ENCODE measurements at places on chromosomes 5 and 9.

GRCh38 chr5:10248378-10249260, 1.1 kb downstream of the ATPSCKMT start:
- no peak for DNase-seq

DNA sequence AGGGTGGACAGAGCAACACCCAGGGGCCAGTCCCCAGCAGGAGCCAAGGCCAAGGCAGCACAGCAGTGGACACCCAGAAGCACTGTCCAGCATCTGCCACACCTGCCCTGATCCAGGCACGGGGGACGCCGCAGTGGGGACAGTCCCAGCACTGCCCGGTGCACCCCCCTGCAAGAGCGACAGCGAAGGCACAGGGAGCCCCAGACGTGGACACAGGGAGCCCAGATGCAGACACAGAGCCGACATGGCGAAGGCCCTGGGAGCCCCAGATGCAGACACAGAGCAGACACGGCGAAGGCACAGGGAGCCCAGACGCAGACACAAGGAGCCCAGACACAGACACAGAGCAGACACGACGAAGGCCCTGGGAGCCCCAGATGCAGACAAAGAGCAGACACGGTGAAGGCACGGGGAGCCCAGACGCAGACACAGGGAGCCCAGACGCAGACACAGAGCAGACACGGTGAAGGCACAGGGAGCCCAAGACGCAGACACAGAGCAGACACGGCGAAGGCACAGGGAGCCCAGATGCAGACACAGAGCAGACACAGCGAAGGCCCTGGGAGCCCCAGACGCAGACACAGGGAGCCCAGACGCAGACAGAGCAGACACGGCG, 4.3 kb downstream of the ANAPC2 start:
- DNase-seq, result no peak

- DNase-seq, result no peak
Observed at GRCh38 chr9:89274838-89275237, 36.2 kb upstream of the CKS2 start.

- no peak for DNase-seq
Observed at GRCh38 chr9:34948451-34948850, 9.6 kb upstream of the PHF24 start.

DNA sequence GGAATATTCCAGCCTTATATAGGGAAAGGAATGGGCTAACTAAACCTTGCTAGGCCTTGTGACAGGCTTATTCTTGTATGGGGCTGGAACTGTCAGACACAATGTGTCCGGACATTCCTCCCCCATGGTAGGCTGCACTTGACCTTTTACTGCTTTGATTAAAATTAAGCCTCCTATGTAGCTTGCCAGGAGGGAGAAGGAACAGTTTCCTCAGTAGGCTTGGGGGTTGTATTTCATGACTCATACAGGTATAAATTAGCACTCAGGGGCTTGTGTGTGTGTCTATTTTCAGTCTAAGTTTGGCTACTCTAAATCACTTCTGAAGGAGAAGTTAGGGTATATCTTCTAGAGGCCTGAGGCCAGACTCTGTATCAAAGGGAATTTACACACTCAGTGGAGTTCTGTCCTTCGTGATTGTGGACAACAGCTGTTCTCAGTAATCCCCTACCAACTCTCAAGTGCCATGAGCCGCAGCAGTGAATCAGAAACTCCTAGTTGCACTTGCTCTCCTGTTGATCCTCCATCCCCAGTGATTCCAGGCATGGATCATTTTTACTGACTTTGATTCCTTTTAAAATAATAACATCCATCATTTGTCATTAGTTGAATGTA, 16.4 kb downstream of the ADAMTS16 start:
- no peak for DNase-seq

- no peak for DNase-seq
Observed at GRCh38 chr5:122029818-122030217, 48.2 kb downstream of the LOX start.

- DNase-seq, result no peak
Observed at GRCh38 chr5:59296317-59297264, 596.9 kb downstream of the PDE4D start.

- DNase-seq, result peak; percentile 93
Observed at GRCh38 chr5:98771382-98772109, 1.9 kb upstream of the RGMB start.

- DNase-seq, result no peak
Observed at GRCh38 chr5:113047733-113048652, 71.4 kb downstream of the DCP2 start.

DNA sequence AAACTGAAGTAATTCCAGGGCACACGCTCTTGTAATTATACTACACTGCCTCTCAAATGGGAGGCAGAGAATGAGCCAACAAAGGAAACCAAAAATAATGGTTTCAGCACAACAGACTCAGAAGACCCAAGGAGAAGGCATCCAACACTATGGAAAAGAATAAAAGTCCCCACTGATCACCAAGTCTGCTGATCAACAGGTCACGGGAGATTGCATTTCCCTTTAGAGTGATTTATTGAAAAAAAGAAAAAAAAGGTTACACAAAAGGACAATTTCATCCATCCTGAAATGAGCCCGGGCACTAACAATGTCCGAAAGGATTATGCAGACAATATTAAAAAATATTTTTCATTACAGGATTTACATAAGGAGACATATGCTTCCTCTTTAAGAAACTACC, 28.8 kb downstream of the MYO10 start:
- DNase-seq, result no peak

DNA sequence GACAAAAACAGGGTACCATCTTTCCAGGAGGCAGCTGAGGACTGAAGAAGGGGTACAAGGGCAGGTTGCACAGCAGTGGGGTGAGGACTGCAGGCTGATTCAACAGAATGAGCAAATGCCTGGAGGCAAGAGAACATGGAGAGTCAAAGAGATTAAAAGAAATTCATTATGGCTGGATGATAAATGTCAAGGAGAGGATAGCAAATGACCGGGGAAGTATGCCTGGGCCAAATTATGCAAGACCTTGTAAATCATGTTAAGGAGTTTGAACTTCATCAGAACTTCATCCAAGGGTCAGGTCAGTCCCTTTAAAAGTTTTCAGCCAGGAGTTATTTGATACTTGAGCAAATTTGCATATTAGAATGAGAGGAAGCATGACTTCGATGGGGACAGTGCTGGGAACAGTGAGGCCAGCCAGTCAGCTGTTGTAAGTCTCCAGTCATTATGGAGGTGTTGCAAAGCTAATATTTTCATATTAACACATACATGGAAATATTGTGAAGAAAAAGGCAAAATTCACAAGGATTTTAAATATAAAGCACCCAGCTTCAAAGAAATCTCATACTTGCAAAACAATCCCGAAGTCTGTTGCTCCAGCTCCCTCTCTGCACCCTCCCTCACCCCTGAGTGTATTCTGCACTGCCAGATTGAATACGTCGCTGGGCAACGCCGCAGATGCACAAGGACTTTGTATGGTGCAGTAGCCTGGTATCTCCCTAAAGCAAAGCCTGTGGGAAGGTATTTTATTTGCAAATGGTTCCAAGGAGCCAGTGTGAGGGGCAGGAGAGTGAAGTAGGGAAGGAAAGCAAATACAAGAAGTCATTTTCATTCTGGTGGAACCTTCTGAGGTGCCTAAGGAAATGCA, 509.8 kb upstream of the TLE4 start:
- DNase-seq, result no peak

DNA sequence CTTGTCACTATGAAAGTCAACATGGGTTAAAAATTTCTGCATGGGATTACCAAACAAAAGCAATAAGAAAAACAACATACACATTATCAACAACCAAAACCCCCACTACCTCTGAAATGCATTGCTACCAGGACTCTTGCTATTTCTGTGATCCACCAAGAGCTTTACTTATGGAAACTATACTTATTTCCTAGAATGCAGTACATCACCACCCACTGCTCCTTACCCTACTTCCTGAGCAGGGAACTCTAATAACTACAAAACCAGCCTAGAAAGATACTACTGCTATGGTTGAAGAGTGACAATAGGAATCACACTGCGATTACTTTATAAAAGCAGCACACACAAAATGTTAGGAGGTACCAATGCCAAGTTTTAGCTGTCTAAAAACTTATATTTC, 22.2 kb downstream of the LURAP1L start:
- DNase-seq, result no peak

DNA sequence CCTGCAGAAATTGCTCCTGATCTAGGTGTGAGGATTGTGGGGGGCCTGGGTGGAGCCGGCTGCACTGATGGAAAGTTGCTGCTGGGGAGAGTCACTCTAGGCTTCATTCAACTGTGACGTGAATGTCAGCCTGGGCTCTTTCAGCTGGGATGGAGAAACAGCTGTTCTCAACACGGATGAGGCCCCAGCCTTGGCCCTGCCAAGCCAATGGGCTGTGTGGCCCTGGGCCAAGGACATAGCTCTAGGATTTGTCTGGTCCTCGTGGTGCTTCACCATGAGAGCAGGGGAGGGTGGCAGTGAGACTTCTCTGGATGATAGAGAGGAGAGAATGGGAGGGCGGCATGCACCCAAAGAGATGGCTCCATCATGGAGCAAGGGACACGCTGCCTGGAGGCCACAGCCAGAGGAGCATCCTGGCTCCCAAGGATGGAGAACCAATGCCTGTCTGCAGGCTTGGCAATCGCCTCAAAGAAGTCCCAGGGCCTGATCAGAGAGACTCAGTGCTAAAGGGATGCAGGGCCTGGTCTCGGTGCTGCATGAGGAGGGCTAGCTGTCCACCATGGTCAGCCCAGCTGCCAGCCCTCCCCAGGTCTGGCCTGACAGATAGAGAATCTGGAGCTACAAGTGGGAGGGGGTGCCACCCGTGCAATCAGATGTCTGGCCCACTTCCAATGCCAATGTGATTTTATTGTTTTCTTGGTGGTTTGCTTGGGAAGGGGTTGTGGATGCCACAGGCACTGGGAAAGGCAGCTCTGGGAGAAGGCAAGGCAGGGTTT, 141.0 kb downstream of the GADD45G start:
- no peak for DNase-seq

- DNase-seq, result no peak
Observed at GRCh38 chr9:71826279-71826678, 58.0 kb upstream of the CEMIP2 start.

GRCh38 chr5:42597318-42597937, 159.2 kb upstream of the CCDC152 start:
- no peak for DNase-seq

DNA sequence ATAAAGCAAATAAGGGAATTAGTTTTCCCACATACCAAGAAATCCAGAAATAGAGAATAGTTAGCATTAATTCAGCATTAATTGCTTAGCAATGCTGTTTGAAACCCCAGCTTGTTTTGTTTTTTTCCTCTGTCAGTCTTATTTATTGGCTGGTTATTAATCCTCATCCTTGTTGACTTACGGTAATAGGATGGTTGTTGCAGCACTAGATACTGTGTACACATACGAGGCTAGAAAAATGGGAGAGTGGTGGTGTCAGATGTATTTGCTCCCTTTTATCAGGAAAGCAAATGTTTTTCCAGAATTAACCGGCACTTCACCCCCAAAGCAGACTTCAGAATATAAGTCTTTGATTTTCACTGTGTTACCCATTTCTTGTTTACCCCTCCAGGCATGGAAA, 60.4 kb downstream of the ERBIN start:
- no peak for DNase-seq

DNA sequence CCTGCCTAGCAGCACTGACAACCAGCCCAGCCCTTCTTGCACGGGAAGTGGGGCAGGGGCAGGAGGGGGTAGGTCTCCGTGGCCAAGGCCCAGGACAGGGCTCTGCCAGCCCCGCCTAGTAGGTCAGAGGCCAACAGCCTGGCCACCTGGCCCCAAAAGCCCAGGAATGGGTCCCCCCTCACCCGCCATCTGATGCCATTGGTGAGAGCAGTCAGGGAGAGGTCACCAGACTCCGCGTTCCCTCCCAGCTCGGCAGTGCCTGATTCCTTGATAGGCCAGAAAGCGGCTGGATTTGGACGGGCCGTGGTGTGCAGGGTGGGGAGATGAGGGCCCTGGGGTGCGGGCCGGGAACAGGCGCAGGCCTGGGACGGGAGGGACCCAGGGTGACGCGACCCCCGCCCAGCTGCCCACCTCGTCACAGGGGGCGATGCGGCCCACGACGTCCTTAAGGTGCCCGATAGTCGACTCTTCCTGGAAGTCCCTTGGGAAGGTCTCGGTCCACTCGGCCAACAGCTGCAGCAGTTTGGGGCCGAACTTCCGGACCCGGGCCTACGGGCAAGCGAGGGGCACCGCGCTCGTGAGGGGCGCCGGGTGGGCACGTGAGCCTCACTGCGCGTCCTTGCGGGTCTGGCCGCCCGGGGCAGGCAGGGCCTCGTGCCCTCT, 64.5 kb upstream of the RNF130 start:
- DNase-seq, result no peak

DNA sequence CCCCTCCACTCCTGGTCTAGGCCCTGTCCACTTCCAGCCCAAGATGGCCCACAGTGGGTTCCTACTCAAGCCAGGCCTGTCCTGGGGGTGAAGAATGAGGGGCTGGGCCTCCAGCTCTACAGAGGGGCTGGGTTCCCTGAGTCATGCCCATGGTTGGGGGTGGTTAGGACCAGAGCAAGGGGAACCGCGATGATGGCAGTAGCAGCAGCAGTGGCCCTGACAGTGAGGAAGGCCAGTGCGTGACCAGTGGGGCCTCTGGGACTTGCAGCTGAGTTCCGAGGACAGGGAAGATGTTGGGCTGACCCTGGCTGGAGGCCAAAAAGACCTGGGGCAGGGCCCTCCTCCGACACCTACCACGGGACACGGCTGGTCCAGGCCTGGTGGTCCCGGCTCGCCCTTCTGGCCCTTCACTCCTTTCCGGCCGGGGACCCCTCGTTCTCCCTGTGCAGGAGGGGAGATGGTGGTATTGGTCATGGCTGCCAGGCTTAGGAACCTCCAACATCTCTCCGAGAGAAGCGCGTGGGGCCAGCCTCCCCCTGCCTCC, 9.2 kb upstream of the PHYKPL start:
- DNase-seq, result no peak

GRCh38 chr5:68911840-68912690, 181.7 kb upstream of the SLC30A5 start:
- peak; percentile 17 for DNase-seq

- no peak for DNase-seq
Observed at GRCh38 chr9:137128862-137129455, 10.0 kb upstream of the GRIN1 start.

DNA sequence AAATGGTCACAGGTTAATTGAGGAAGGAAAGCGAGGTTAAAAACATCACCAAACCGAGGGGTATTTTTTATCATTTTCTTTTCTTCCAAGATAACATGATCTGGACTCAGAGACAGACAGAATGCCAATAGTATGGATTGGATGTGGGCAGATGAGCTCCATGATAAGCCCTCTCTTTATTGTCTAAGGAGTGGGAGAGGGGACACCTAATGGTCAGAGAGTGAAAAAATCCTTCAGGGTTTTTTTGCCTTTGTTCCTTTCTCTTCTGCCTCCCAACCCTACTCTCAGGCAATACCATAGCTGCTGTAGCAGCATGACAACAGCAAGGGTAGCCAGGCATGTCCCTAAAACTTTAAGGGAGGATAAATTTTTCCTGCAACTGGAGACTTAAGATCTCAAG, 94.7 kb downstream of the DIRAS2 start:
- DNase-seq, result no peak

All from T47D (cell line).